T-helper 2 cell (primary cell): ENCODE measurements at places on chromosomes 12 and 14.

- peak; percentile 3 for DNase-seq
Observed at GRCh38 chr12:71415336-71416231, 24.0 kb upstream of the LGR5 start.

GRCh38 chr12:65528127-65528526, 249.6 kb downstream of the MSRB3 start:
- DNase-seq, result no peak

GRCh38 chr12:70359458-70360197, 6.5 kb upstream of the KCNMB4 start:
- DNase-seq, result no peak

DNA sequence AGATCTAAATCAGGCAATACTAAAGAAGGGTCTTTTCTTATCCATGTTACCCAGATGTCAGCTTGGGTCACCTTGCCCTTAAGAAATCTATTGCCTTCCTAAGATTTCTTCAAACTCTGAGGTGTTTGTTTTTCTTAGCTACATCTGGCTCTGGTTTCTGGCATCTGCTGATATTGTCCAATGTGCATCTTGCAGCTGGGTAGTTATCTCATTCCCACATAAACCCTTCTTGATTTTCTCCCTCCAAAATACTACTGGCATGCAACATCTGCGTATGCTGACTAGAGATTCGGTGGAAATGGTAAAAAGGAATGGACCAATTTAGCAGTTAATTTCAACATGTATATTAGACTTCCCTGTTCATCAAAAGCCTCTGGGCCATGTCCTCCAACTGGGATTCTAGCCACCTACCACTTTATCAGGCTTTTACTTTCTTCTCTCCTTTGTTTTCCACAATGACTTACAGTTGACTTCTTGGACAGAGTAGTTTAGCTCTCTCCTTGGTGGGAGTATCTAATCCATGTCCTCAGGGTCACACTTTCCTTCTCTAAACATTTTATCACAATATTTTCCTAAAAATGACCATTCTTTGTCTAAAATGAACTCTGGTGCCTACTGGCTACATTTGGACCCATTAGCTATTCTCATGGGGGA, 324.8 kb upstream of the FAR2 start:
- DNase-seq, result no peak

- no peak for DNase-seq
Observed at GRCh38 chr14:71713016-71713415, 219.2 kb upstream of the RGS6 start.

GRCh38 chr14:102085948-102086708, 716 bp downstream of the HSP90AA1 start:
- DNase-seq, result peak; percentile 45

- DNase-seq, result no peak
Observed at GRCh38 chr14:53491884-53492277, 338.8 kb upstream of the DDHD1 start.

GRCh38 chr14:100345711-100346110, 22.6 kb downstream of the SLC25A47 start:
- no peak for DNase-seq

DNA sequence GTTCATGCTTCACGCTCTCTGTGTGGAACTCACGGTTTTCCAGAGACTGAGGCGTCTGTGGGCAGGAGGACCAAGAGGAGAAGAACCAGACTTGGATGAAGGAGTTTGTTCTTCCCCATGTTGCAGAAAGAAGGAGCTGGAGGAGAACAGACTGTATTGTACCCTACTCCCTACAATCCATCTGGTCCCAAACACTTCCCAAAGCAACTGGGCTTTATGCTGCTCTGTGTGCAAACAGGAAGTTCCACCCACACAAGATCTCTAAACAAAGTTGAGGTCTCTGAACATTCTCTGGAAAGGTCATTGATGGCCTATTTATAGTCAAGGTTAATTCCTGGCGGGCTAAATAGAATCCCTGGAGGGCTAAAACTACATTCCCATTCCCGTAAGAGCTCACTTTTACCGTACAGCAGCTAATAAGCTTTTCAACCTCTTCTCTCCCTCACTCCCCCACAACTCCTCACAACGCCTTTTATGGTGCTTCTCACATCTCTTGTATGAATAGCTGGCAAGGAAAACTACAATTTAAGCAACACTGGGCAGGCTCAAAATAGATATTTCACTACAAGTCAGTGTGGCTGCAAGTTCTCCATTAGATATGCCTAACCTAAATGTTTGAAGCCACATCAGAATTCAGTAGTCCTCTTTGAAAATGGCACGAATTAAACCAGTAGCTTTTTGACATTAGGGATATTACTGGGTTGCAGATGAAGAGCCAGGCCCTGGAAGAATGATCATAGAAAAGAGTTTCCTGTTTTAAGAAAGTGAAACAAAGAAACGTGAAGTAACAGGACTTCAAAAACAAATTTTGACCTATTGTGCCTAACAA, at the start of gene A2M:
A2M (minus strand) TSS at position 189 of the 829 bp plus-strand sequence; CDS start at position 119, 70 bp downstream.
- no peak for DNase-seq

DNA sequence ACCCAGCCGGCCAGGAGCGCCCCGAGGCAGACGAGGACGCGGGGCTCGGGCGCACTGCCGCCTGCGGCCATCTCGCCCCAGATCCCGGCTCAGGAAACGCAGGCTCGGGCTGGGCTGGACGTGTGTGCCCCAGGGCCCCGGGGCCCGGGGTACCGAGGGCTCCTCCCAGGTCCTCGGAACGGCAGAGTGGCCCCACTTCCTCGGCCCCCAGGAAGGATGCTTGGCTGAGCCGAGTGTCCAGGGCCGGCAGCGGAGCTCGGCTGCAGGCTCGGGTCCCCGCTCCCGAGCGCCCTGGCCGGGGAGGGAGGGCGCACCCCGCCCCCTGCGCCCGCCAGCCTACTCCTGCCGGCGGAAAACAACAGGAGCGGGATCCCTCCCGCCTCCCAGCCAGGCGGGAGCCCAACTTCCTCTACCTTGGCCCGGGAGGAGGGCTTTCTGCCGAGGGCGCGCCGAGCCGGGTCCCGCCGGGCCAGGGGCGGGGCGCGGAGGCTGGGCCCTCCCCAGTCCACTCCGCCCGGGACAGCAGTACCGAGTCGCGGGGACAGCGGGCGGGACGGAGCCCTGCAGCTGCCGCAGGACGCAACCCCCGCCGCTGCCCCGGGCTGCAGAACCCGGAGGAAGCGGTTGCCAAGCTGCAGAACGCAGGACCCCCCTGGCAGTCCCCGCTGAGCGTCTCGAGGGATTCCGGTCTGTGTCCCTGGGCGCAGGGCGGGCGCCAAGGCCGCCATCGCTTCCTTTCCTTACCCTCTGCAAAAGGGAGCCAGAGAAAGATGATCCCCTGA, at the start of gene VSIG10:
VSIG10 (minus strand) TSS at position 411 of the 782 bp plus-strand sequence; CDS start at position 71, 340 bp downstream.
- DNase-seq, result no peak

- no peak for DNase-seq
Observed at GRCh38 chr12:129169928-129170327, 316.6 kb downstream of the GLT1D1 start.

GRCh38 chr12:2844786-2845185, 10.0 kb upstream of the NRIP2 start:
- no peak for DNase-seq

DNA sequence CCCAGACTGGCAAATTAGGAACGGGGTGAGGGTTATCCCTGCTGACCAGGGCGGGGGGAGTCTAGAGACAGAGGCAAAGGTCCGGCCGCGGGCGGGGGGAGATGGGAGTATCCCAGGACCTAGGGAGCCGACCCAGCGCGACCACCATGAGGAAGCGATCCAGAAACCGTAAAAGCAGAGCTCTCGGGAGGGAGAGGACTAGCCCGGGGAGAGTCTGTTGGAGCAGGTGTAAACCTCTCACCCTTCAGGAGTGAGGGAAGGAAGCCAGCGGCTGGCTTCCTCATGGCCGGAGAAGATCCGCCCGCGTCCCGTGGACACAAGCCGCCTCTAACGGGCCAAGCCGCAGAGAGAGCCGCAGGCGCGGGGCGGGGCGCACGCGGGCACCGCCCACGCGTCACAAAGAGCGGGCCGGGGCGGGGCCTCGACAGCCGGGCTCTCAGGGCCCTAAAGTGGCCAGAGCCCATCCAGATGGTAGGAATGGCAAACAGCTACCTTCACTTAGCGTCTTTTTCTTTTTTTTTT, at the start of gene ACRBP:
ACRBP (minus strand) TSS at position 350 of the 522 bp plus-strand sequence; CDS start at position 284, 66 bp downstream.
- peak; percentile 41 for DNase-seq

DNA sequence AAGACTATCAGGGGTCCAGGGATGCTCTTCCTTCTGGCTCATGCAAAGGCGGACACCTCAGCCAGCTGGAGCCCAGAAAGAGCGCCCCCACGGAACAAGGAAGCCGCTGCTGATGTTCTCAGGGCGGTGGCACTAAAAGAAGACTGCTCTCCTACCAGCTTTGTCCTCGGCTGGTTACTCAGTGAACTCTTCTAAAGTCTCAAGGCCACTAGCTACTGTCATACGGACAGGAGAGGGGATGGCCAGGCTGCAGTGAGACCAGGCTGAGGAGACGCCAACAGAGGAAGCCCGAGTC, 59.6 kb downstream of the CCDC88C start:
- DNase-seq, result no peak

- no peak for DNase-seq
Observed at GRCh38 chr12:11732023-11732422, 82.5 kb downstream of the ETV6 start.

DNA sequence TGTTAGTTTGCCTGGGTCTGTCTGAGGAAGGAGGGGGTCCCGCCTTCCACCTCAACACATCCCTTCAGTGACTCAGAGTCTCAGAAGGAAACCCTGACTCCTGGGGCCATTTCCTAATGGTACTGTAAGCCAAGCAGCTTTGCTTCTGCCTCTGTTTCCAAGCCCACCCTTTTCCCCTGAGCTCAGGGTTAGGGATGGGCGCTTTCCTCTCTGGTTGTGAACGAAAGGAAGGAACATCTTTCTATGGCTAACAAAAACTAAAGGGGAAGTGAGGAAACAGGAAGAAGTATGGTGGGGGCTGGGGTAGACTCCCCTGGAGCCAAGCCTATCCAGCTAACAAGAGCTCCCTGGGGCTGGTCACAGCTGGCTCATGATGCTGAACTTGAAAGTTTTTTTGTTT, 11.6 kb upstream of the UNC119B start:
- DNase-seq, result no peak

DNA sequence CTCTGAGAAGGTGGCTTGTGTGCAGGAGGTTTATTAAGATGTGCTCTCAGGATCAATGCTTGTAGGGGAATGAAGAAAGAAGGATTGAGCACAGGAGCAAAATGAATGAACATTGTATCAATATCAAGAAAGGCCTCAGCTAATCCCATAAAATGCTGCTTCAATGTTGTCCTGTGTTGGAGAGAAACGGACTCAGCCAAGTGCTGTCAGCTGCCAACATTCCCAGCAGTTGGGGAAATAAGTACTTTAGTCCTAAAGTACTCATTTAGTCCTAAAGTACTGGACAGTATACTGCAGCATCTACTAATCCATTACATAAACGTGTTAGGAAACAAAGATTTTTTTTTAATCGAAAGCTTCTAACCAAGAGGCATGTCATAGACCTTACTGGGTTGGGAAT, 255.9 kb downstream of the SEC23A start:
- no peak for DNase-seq

GRCh38 chr14:98900798-98901197, 371.2 kb downstream of the BCL11B start:
- no peak for DNase-seq

DNA sequence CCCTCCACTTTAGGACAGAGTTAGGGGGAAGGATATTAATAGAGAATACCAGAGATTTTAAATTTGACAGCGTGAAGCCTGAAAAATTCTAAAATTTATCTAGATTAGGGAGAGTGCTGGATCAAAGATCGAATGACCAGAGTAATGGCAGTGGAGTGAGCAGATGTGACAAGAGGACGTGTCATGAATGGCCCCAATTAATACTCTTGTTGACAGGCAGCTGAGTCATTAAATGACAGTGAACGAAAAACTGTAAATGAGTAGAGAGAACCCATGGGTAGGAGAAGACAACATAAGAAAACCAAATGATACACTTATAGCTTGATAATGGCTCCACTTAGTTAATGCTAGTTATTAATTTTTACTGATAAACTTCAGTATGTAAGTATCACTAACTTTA, 73.9 kb upstream of the PLEKHA5 start:
- no peak for DNase-seq

- no peak for DNase-seq
Observed at GRCh38 chr12:104699489-104700190, 242.9 kb downstream of the CHST11 start.

DNA sequence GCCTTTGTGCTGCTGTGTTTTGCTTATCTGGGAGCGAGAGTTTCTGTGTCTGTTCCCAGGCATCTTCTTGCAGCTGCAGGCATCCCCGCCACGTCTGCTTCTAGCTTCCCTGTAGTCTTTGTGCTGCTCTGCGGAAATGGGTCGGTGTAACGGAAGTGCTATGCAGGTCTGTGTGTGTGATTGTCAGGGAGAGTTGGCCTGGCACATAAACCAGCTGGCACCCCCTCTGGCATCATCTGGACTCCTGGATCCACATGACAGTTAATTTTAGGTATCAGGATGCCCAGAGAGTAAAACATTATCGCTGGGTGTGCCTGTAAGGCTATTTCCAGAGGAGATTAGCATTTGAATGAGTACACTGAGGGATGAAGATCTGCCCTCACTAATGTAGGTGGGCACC, 9.4 kb upstream of the OASL start:
- no peak for DNase-seq

DNA sequence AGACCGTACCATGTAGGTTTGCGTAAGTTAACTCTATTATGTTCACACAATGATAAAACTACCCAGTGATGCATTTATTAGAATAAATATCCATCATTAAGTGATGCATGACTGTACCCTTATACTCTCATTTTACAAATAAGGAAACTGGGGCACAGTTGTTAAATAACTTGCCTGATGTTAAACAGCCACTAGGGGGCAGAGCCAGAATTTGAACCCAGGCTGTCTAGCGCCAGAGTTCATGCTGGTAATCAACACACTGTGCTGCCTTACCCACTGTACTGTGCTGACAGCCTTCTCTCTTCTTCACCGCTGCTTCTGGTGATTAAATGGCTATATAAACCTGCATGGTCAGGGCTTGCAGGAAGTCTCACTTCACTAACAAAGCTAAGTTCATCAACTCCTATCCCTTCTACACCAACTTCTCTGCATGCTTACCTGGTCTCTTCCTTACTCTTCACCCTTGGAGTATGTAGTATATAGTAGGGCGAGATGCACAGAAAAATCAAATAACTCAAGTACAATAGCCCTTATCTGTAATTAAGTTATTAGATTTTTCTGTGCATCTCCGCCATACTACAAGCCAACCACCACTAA, 43.6 kb upstream of the APPL2 start:
- DNase-seq, result no peak

DNA sequence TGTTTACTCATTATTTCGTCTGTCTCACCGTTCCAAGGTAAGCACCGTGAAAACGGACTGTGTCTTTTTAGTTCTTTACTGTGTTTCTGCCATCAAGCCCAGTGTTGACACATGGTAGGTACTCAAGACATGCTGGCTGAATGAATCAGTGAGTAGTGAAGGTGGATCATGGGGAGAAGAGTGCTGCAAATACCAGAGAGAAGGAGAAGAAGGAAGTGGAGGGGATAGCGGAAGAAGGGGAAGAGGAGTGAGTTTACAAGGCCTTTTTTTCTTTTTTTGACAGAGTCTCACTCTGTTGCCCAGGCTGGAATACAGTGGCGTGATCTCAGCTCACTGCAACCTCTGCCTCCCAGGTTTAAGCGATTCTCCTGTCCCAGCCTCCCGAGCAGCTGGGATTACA, 54.6 kb downstream of the ETV6 start:
- DNase-seq, result no peak
